MG63 (cell line): ENCODE measurements at places on chromosomes 6 and 20. TPM values are rescaled to one million over a fixed set of nuclear protein-coding genes. Genes with fewer than 3 reads are reported as not detected.

The JAG1 gene
- total RNA-seq, result 5.3 and 8.2 TPM in 2 replicates

DNA sequence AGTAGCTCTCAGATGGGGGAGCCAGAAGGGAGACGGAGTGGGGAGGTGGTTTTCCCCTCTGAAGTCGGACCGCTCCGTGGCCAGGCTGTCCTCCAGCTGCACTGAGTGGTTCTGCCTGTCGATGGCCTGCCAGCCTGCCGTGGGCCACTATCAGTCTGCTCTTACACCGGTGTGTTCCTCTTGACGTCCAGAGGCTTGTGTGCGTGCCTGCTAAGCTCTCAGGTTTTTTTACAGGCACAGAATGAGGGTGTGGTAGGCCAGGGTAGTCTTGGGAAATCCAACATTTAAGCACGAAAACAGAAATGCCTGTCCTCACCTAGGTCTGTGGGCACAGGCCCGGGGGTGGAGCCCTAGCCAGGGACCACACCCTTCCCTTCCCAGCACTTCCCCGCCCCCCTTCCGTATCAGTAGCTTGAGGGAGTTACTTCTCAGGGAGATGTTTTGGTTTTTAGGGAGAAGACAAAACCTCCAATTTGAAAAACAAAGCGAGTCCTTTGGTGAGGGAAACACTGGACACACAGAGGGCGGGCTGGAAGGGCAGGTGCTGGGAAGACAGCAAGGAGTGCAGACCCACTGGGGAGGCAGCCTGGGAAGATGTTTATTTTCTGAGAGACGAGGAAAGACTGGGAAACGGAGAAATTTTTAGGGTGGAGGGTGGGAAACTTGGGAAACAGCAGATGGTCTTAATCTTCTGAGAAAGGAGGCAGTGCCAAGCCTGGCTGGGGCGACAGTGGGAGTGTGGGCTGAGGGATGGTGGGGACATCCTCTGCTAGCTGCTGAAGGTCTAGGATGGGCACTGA lies 106.5 kb downstream of the LY86 start:
- DNase-seq, result no peak

The SNRPB2 gene
- total RNA-seq, result 59.1 and 90.9 TPM in 2 replicates

GRCh38 chr20:46176739-46177378 lies 58.7 kb downstream of the CD40 start:
- DNase-seq, result no peak

- DNase-seq, result no peak
These were observed 18.1 kb downstream of the C6orf132 start for GRCh38 chr6:42124223-42124836.

- peak; percentile 41 for DNase-seq
These were observed 68.3 kb upstream of the TMEM244 start for GRCh38 chr6:129929433-129929832.

DNA sequence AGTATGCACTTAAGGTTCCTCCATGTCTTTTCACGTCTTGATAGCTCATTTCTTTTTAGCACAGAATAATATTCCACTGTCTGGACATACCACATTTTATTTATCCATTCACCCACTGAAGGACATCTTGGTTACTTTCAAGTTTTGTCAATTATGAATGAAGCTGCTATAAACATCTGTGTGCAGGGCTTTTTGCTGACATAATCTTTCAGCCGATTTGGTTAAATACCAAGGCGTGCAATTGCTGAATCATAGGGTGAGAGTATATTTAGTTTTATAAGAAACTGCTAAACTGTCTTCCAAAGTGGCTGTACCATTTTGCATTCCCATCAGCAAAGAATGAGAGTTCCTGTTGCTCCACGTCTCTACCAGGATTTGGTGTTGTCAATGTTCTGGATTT lies 44.9 kb upstream of the PHACTR2 start:
- DNase-seq, result no peak

The VSX1 gene
- not detected in 2 replicates for total RNA-seq

DNA sequence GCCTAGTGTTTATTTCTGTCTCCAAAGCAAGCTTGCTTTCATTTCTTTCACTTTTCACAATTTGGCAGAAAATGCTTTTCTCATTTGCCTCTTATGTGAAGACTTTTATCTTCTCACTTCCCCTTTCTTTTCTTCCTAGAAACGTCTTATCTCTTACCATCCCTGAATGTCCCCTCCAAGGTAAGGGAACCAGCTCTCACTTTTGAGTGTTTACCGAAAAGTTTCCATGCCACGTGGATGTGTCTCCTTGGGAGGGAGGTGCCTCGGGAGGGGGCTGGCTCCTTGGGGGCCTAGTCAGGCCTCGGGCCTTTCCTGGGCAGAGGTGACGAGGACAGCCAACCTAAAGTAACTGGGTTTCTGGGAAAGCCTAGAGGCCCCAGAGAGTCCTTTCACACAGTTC lies 127.4 kb downstream of the CD24 start:
- no peak for DNase-seq

- DNase-seq, result no peak
These were observed 498.0 kb downstream of the KHDRBS2 start for GRCh38 chr6:61787998-61788397.

GRCh38 chr6:115899730-115900282 lies 160.9 kb downstream of the FRK start:
- DNase-seq, result no peak

DNA sequence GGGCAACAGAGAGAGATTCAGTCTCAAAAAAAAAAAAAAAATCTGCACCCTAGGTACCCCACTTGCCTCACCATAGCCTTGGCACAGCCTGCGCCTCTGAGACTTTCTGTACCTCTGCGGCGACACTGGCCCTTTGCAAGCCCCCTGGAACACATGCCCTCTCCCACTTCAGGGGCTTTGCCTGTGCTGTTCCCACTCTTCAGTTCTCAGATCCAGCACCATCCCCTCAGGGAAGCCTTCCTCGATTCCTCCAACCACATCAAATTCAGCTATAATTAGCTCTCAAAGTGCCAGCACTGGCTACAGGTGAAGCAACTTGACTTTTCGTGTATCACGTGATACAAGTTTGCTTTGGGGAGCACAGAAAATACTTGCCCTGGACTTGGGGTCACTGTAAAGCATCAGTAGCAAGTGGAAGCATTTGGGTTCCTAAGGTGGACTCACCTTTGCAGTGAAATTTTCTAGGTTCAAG lies 2.1 kb upstream of the UBE2V1 start:
- no peak for DNase-seq

GRCh38 chr6:79269877-79270276 lies 35.4 kb upstream of the HMGN3 start:
- DNase-seq, result peak; percentile 58

The GRIK2 gene
- total RNA-seq, result 0.89 TPM in 1 of 2 replicates, not detected in the other

The LY6G5B gene
- total RNA-seq, result 0.42 and 1.1 TPM in 2 replicates

The ADTRP gene
- total RNA-seq, result 1.5 and 2.1 TPM in 2 replicates

- DNase-seq, result no peak
These were observed 507.4 kb downstream of the BMP2 start for GRCh38 chr20:7274870-7275269.

The AAR2 gene
- 43.1 and 59.0 TPM in 2 replicates for total RNA-seq
